Osteoblast (primary cell): ENCODE measurements at places on chromosomes 3 and 15. TPM values are rescaled to one million over a fixed set of nuclear protein-coding genes. Genes with fewer than 3 reads are reported as not detected.
A peak's percentile ranks its signal among the peaks of the same experiment; 100 is the strongest.

DNA sequence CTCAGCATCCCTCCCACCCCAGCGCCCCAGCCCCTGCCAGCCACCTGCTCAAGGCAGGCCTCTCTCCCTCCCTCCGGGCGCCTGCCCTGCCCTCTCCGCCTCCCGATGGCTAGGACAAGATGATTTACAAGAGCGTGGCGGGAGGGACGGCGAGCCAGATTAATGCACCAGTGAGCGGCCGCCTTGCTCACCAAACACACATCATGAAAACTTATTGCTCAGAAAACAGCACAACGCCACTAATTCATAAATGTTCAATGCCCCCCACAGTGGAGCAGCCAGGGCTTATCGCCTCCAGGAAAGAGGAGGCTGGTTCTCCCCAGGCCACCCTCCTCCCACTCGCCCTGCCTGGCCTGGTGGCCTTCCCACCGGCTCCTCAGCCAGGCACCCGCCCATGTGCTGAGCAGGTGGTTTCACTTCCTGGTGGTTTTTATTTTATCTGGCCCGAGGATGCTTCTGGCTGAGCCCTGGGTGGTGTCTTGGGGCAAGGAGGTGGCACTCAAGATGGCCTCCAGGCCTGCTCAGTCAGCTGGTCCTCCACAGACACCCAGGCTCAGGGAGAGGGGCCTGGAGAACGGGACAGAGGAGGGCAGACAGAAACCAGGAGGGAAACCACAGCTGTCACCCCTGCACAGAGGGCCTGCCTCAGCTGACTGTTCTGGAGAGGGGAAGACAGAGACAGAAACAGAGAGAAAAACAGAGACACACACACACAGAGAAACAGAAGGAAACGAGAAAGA is 284.9 kb downstream of the UACA start:
- DNase-seq, result no peak
- no peaks in the 10 kb centered on the region for H3K36me3 ChIP-seq
- no peak overlapping the region for H3K27ac ChIP-seq
- peaks cover 37% of the 10 kb centered on the region for H3K4me1 ChIP-seq
- no peaks in the 10 kb centered on the region for H3K27me3 ChIP-seq
- H3K4me3 ChIP-seq, result no peak overlapping the region

DNA sequence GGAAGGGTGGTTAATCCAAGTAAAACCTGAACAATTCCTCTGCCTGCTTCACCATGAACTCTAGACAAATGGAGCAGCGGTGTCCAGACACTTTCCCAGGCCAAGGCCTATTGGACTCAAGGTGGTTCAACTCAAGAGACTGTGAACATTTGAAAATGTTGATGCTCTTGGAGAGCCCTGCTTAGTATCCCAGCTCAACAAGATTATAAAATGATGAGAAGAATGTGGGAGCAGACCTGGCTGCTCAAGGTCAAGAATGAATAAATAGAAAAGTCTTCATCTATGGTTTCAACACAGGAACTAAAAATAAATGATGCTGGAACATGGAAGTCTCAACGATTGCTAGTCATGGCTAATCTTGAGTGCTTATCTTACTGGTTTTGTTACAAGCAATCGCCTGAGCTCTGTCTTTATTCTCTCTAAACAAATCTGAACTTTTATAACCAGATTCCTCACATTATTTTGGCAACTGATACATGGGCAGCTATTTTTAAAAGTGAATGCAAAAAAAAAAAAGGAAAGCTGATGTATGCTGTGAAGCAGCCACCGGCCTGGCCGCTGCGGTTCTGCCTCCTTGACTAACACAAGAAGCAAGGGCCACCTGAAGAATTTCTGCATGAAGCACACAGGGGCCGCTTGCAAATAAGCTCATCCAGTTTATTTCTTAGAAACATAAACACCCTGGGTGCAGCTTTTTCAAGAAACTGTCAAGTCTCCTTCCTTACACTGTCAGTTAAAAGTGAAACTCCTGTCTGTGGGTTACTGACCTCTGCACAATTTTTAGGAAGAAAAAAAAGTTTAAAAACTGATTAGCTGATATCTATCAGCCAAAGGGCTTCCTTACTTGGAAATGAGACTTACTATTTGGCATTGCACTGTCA is 120.1 kb upstream of the ARHGEF3 start:
- H3K4me1 ChIP-seq, result peaks cover 22% of the 10 kb centered on the region
- no peaks in the 10 kb centered on the region for H3K36me3 ChIP-seq
- H3K27ac ChIP-seq, result peak overlapping the region; percentile 17
- peak overlapping the region; percentile 16 for H3K4me3 ChIP-seq
- H3K27me3 ChIP-seq, result no peaks in the 10 kb centered on the region

DNA sequence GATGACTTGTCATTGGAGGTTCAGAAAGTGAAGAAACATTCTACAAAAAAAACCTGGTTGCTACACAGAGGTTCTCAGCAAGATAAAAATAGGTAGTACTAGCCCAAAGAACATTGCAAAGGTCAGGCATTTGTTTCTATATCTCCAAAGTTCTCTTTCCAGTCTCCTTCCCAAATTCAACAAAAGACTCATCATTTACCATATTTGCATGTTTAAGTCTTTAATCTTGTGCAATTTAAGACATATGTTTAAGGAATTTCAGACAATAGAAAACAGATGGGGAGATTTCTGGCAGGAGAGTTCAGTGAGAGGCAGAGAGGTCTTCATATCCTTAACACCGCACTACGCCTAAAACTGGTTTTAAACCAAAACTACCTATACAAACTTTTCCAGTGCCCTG is 173.8 kb upstream of the THBS1 start:
- H3K36me3 ChIP-seq, result no peaks in the 10 kb centered on the region
- H3K4me1 ChIP-seq, result peaks cover 35% of the 10 kb centered on the region
- H3K27me3 ChIP-seq, result no peaks in the 10 kb centered on the region
- H3K4me3 ChIP-seq, result no peak overlapping the region

The SLC28A1 gene
- total RNA-seq, result not detected in 2 replicates

The TRAK1 gene
- 60.4 and 65.7 TPM in 2 replicates for total RNA-seq
